Hematopoietic multipotent progenitor cell treated with erythropoietin and hydrocortisone succinate and interleukin-3 and kit ligand, for 8 days (in vitro differentiated cells): ENCODE measurements at places on chromosomes 5 and 9.

DNA sequence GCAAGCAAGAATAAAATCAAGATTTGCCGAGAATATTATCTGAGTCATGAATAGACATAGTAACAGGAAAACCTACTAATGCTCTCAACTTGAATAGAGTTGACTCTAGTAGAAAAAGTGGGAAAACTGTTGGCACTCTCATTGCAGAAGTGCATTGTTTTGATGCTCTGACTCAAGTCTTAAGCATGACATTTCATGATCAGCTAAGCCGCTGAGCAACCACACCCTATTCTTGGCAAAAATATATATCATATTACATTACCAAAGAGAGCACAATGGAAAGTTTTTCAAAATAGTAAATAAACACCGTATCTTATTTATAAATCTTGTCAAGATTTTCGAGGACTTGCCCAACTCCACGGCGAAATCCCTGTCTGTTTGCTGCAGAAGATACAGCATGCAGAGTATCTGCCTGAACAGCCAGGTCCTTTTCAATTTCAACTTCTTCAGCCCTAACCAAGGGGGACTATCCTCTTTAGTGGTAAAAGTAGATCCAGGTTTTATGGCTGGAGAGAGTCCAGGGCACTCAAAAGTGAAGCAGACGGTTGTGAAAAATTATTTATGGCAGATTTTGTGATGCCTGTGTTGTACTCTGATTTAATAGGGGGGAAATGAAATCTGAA is 13.9 kb upstream of the ADAMTSL1 start:
- DNase-seq: no peak

GRCh38 chr9:13429301-13430190 is 150.1 kb upstream of the MPDZ start:
- DNase-seq: no peak

DNA sequence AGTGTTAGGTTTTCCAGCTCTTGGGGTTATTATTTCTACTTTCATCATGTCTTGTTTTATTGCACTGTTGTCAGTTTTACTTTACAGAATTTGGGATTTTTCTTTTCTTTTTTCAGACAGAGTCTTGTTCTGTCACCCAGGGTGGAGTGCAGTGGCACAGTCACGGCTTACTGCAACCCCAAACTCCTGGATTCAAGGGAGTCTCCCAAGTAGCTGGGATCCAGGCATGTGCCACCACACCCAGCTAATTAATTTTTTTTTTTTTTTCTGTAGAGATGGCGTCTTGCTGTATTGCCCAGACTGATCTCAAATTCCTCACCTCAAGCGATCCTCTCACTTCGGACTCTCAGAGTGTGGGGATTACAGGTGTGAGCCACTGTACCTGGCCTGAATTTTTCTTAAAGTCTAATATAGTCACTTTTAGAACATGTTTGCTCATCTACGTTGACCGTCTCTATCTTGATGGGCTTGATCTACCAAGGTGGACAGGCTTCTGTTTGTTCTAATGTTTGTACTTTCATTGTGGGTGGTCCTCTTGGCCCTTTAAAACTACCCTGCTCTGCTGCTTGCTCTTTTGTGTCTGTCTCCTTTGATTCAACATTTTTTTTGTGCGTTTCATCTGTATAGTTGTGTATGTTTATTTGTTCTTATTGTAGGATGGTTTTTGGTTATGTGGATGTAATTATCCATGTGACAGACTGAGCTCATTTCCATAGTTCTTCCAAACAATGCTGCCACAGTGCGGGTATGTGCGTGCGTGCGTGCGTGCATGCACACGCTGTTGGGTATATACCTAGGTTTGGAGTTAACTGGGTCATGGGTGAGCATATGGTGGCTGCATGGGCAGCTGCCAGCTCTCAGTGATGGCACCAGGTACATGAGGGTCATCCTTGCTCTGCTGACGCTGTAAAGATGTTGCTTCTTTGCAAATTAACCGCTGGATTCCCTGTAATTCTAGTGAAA is 18.1 kb downstream of the PRRC2B start:
- DNase-seq: no peak

- DNase-seq: no peak
These were observed 447 bp downstream of the UBLCP1 start for GRCh38 chr5:159263569-159263905.

- no peak for DNase-seq
These were observed 23.3 kb downstream of the C5 start for GRCh38 chr9:121026768-121027167.

- DNase-seq: peak; percentile 79
These were observed 125.2 kb downstream of the GPBP1 start for GRCh38 chr5:57298985-57299491.

DNA sequence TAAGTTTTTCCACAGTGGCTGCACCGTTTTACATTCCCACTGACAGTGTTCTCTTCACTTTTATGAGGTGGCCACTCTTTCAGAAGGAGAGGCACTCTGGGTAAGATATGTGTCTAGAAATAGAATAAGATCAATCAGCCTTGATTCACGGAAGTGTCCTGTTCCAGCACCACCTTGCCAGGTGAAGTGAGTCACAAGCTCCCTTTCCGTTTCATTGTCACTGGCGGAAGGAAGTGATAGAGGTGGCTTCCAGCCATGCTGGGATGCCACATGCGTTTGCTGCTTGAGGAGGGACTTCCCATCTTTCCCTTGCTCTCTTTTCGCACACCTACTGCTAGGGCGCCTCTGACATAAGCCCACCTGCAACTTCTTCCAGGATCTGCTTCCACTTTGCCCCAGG is 217.1 kb downstream of the PIK3R1 start:
- no peak for DNase-seq

DNA sequence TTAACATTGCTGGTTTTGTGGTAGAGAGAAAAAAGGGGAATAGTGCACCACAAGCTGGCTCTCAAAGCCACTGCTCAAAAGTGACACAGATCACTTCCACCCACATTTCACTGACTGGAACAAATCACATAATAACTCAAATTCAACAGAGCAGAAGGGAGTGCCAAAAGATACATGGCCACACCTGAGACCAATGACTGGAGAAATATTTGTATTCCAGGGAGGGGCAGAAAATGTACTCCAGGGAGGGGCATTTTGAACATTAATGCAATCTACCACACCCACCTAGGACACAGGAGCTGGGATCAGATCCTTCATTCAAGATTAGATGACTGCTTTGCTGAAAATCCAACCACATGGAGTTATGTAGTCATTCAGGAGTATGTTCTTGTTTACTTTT is 44.8 kb upstream of the ALDOB start:
- peak; percentile 23 for DNase-seq

- DNase-seq: no peak
These were observed 2.0 kb downstream of the LOX start for GRCh38 chr5:122076050-122076461.

DNA sequence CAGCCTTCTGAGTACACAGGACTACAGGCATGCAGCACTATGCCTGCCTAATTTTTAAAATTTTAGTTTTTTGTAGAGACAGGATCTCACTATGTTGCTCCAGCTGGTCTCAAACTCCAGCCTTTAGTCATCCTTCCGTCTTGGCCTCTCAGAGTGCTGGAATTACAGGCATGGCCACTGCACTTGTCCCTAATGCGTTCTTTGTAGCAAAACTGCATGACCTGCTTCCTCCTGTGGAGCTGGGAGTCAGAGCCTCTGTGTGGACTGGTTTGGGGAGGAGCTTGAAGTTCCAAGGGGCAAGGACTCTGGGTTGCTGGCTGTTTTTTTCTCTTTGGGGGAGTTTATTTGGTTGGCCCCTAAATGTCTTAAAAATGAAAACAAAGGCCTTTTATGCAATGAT is 22.7 kb upstream of the ANKRD34B start:
- DNase-seq: no peak

GRCh38 chr5:73027361-73027760 is 71.5 kb downstream of the FCHO2 start:
- DNase-seq: no peak

DNA sequence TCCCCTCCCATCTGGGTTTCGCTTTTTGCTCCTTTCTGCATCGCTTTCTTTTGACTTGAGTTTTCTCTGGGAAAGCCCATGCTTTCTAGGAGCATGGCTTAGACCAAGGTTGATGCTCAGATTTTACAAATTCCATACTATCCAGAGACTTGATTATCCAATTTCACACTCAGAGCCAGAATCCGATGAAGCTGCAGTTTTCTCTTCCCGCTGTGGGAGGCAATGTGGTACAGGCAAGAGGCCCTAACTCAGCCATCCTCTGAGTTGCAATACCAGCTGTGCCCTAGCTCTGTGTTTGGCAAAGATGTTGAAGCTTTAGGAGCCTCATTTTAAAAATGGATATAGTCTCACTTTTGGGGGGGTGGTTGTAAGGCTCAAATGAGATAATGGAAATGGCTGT is 85.1 kb downstream of the BRINP1 start:
- DNase-seq: no peak

DNA sequence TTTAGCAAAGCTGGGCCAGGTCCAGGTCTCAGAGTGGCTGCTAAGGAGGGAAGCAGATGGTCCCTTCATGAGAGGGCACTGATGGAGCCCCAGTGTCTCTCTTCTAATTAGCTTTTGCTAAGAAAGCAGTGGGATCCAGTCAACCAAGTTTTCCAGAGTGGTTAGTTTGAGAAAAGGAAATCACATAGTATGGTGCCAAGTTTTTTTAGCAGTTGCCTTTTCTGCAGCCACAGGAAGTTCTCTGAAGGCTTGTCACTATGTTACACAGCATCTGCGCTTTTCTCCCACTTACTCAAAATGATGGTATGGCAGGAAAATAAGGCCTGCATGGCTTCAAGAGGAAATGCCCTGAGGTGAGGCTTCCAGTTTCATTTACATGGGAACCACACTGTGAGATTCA is 331.5 kb upstream of the ZNF462 start:
- DNase-seq: no peak

- DNase-seq: no peak
These were observed 8.5 kb upstream of the MRNIP start for GRCh38 chr5:179867079-179867465.

DNA sequence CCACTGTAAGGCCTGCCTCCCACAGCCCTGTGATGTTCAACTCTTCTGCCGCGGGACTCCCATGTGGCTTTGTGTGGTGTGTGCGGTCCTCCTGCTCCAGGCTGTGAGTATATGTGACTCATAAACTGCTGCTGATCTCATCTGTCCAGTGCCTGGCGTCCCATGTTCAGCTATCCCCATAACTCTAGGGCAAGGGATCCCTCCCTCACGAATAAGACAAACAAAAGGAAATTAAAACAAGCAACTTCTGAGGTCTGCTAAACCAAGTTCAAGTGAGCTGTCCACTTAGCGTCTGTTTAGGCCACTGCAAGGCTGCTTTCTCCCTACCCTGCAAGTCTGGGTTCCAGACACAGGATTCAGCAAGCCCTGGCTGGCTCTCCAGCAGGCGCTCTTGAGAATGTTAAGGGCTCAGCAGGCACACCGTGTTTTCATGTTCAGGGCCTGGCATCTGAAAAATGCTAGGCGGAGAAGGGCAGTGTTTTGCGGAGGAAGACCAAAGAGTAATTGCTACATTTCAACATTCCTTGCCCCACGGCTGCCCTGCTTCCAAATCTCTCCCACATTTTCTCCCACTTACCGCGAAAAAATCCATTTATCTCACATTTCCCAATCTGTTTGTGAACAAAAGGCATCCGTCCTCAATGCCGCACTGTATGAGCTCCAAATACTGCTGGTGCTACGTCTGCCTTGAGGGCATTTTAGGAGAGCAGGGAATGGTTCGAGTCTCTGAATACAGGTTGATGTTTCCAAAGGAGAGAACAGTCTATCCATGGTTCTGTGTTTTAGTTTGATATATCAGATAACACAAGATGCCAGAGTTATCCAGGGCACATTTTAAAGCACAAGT is 280.2 kb downstream of the SEMA5A start:
- DNase-seq: no peak

- DNase-seq: no peak
These were observed 140.5 kb upstream of the TUT7 start for GRCh38 chr9:86494644-86495111.

- no peak for DNase-seq
These were observed 247.1 kb downstream of the SLCO4C1 start for GRCh38 chr5:102048940-102049339.

- peak; percentile 48 for DNase-seq
These were observed 1.2 kb downstream of the ASPN start for GRCh38 chr9:92480986-92481633.

DNA sequence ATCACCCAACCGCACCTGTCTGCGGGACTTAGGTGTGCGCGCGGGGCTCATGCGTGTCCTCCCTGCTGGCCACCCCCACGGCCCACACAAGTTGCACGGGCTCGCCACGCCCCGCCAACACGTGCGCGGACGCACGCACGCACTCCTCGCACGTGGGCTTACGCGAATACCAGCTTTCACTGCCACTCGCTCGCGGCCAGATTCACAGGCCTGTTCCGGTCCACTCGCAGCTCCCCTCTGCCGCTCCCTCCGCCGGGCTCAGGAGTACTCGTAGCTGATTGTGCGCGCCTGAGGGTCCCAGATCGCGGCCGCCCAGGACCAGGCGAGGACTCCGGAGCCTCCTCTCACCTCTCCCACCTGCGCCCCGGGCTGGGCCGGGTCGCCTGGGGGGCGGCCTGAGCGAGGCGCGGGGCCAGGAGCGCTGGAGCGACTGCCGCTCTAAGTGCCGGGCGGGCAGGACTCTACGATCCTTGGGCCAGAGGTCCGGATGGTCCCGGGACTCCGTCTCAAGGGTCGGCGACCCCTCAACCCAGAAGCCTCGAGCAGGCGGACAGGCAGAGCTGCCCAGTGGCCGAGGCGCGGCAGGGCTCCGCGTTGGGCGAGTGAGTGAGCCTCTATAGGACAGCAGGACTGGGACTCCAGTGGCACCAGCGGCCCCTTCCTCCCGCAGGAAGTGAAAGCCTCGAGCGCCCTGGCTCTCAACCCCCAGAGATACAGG is 3.4 kb downstream of the PCDHGC5 start:
- no peak for DNase-seq
